ENCODE measurements at places on chromosomes 7 and 10.

GRCh38 chr7:36289833-36290661, 99.6 kb upstream of the ANLN start:
- DNase-seq = no peak

DNA sequence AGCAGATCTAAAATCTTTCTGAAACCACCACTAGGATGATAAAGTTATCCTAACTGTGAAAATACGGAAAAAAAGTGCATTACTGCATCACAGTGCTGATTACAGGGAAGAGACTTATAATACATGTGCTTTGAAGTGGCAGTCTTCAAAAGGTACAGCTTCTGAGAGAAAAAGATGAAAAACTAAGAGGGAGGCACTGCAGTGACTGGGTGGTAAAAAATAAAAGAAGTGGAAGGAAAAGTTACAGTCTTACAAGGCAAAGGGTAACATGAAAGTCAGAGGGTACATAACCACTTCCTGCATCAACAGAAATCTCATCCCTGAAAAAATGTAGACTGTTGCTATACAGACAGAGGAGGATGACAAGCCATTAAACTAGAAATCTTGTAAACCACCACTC, 465.3 kb downstream of the ACTR3B start:
- no peak for DNase-seq

DNA sequence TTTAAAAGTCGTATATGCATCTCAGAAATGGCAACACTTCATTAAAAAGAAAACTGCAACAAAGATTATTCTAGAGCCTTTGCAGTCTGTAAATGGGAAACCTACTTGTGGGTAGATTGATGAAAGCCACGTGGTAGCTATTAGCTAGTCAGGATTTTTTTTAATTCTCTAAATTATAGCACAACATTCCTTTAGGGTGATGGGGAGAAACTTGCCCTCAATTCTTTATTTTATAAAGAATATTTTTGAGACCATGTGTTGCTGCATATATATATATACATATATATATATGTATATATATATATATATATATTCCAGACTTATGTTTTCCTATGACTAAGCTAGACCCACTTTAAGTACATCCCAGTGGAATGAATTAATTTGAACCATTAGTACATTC, 118.0 kb downstream of the PPP1R3A start:
- no peak for DNase-seq

- DNase-seq = peak; percentile 62
Observed at GRCh38 chr10:28367929-28368484, 65.1 kb upstream of the MPP7 start.

DNA sequence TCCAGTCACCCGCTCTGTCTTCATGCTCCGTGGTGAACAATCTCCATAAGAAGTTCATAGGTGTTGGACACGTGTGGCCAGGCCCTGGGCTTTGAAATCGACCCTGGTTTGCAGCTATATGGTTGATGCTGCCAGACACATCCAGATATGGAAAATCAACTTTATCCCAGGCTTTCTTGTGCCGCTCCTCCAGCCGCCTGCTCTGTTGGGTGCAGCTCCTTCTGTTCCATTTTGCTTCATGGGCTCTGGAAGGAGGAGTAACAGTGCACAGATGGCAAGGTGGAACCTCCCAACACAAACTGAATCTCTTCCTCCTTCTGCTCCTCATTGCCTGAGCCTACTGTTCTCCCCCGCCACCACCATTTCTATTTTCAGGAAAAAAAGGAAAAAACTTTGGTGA, 44.7 kb downstream of the THNSL1 start:
- DNase-seq = no peak

DNA sequence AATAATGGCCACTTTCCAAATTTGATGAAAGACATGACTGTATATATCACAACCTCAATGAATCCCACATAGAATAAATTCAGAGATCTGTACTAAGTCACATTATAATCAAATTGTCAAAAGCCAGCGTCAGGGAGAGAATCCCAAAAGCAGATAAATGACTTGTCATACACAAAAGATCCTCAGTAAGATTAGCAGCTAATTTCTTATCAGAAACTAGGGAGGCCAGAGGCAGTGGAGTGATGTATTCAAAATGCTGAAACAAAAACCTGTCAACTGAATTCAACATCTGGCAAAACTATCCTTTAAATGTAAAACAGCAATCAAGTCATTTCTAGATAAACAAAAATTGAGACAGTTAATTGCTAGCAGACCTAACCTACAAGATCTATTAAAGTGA, 11.6 kb upstream of the ARHGAP22 start:
- DNase-seq = no peak

- no peak for DNase-seq
Observed at GRCh38 chr10:78255796-78256638, 222.4 kb downstream of the RPS24 start.

GRCh38 chr7:78609281-78609680, 810.7 kb downstream of the PHTF2 start:
- no peak for DNase-seq

DNA sequence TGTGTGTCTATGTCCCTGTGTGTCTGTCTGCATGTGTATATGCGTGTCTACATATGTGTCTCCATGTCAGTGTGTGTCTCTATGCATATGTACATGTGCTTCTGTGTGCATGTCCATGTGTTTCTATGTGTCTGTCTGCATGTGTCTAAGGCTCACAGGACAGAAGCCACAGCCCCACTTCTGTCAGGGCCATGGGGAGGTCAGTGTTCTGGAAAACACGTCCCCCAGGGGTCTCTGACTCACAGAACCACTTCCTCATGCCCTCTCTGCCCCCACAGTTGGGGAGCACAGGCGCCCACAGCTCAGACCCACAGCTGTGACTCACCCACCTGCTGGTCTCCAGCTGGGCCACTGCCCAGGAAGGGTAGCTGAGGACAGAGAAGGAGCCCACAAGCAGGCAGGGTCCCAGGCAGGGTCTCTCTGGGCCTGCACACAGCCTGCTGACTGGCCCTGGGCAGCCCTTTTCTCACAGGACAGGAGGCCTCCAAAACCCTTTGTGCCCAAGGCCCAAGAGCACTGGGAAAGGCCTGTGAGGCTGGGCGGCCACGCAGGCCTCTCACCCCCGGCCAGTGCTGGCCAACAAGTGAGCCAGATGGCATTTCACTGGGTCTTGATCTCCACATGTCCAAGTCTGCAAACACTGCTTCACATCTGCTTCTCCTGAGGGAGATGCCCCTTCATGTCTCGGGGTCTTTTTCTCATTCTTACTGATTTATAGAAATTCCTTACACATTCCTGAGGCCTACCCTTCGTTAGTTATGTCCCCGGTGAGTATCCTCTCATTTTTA, 102.9 kb upstream of the FAM20C start:
- no peak for DNase-seq

GRCh38 chr10:68871731-68872342, 29.3 kb upstream of the DDX50 start:
- no peak for DNase-seq

GRCh38 chr7:41536873-41537665, 165.8 kb downstream of the INHBA start:
- no peak for DNase-seq

DNA sequence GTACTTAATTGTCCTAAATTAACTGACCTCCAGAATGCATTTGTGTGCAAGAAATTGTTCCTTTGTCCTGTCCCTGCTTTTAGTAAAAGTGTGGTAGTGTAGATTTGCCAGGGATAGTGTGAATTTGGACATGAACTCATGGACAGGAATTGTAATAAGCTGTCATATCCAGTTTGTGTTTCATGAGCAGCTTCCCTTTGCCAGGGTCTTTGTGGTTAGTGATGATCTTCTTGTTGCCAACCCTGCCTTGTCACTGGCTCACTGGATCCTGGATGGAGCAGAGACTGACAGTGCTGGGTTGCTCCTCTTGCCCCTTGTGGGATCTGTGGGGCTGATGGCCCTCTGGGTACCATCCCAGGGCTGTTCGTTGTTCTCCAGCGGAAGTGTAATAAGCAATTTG, 110.1 kb downstream of the CCNY start:
- DNase-seq = no peak

DNA sequence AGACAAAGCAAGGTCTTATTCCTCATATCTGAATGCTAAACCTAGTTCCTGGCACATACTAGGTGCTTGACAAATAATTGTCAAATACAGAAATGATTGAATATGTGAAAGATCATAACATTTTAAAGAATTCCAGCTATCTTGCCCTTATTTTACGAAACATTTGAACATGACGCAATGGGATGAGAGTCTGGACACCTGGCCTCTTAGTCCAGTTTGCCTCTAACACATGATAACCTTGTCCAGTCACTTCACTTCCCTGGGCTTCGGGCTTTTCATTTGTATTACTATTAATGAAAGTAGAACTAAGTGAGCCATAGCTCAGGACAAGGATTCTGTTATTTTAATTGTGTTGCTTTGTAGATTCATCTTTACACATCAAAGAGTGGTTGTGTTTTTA, 32.6 kb downstream of the PNLIPRP3 start:
- DNase-seq = no peak

DNA sequence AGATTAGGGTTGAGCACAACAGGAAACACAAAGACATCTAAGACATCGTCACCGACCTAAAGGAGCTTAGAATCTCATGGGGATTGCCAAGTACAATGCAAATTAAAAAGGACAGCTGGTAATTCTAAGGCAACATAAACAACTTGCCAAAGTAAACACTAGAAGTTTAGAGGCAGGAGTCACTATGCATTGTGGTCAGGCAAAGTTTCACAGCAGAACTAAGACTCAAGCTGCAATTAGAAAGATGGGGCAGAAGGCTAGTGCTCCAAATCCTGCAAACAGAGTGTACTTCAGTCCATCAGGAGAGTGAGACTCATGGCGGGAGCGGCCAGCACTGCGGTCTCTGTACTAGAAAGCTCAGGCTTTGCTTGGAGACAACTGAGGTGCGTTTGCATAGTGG, 52.7 kb downstream of the HIPK2 start:
- DNase-seq = no peak

GRCh38 chr10:8407501-8408021, 353.1 kb downstream of the GATA3 start:
- peak; percentile 18 for DNase-seq

DNA sequence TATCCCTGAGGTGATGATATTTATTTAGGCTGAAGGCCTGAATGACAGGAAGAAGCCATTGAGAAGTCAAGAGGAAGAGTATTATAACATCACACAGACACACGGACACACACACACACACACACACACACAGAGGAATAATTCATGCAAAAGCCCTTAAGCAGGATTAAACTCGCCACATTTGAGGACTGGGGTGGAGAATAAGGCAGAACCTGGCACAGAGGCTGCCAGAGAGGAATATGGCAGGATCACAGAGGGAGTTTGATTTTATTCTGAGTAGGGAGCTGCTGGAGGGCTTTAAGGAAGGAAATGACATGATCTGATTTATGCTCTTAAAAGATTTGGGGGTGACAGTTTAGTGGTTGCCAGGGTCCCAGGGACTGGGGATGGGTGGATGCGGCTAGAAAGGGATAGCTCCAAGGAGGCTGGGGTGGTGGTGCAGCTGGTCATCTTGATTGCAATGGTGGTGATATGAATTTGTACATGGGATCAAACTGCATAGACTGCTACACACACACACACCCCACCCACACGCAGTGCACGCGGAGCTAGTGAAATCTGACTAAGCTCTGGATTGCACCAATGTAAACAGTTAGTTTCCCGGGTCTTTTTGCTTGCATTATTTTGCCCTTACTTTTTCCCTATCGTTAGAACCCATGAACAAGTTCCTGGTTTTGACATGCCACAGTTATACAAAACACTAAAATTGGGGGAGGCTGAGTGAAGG, 11.2 kb downstream of the SMURF1 start:
- no peak for DNase-seq

Measured in T-cell (primary cell).